CD4-positive, alpha-beta T cell treated with Interferon gamma for 1 hour (primary cell): ENCODE measurements at places on chromosomes 5 and 9.

- DNase-seq: no peak
These were observed 16.8 kb downstream of the RASGRF2 start for GRCh38 chr5:80976985-80977384.

DNA sequence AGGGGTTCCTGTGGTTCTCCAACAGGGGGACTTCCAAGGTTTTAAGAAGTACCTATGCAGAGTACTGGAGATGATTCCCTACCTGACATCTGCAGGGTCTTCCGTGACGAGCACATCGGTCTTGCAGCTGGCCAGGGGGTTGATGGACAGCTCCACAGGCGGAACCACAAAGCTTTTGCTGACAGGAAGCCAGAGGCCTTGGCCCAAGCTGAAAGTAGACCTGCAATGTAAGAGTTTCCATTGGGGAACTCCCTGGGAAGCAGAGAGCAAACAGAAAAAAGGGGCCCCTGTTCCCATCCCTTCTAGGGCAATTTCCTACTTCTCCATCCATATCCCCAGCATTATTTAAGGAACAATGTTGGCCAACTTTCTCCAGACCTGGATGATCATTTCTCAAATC is 288.0 kb downstream of the TRIM32 start:
- no peak for DNase-seq

- DNase-seq: no peak
These were observed 160.1 kb upstream of the TAS2R1 start for GRCh38 chr5:9790276-9790675.

DNA sequence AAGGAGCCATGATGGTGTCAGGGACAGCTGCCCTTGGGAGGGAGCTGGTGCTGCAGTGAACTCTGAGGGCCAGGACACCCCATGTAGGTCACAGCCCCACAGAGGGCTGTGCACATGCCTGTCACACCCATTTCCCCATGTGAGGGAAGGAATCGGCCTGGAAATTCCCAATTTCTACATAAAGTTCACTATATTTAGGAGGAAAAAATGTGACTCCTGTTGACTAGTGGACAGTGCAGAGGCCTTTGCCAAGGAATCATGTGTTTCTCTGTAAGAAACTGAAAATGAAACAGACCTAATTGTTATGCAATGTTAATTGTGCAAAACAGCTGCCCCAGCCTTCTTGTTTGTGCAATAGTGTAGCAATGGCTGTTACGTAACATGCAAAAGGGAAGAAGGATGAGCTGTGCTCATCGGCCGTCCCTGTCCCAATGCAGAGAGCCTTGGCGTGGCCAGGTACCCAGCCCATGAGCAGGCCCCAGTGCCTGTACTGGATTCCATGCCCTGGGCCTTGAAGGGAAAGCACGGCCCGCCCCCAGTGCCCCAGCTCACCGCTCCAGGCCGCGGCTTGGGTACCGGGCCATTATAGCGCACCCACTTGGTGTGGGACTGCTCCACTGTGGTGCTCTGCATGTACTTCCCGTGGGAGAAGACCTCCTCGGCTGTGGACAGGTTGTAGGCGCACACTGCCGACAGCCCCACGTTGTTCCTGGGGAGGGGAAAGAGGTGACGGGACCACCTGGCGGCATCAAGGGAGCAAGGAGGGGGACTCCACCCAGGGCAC is 70.0 kb downstream of the SECISBP2 start:
- DNase-seq: peak; percentile 58

- no peak for DNase-seq
These were observed 42.0 kb upstream of the ENTREP1 start for GRCh38 chr9:69283003-69283402.

- no peak for DNase-seq
These were observed 21.3 kb downstream of the NR6A1 start for GRCh38 chr9:124749781-124750180.

GRCh38 chr9:100020121-100020795 is 78.5 kb downstream of the ERP44 start:
- no peak for DNase-seq
